NCI-H1417 (cell line): ENCODE measurements at places on chromosomes 7 and 10.

- no peak for DNase-seq
These were observed 50.1 kb downstream of the PDGFA start for GRCh38 chr7:469563-469961.

DNA sequence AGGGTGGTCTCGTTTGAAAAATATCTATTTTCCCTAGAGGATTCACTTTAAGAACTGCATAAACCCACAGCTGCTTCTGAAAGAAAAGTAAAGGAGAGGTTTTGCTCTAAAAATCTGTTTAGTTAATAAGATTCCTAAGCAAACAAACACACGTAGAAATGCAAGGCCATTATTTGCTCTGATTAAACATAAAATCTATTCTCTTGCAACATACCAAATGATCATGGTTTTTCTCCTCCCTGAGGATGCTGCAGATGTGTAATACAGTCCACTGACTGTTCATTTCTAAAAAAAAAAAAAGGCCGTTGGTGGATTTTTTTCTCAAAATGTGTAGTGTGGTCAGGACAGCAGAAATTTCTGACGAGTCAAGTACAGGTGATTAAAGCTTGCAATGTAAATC is 98.6 kb downstream of the BUB3 start:
- no peak for DNase-seq

DNA sequence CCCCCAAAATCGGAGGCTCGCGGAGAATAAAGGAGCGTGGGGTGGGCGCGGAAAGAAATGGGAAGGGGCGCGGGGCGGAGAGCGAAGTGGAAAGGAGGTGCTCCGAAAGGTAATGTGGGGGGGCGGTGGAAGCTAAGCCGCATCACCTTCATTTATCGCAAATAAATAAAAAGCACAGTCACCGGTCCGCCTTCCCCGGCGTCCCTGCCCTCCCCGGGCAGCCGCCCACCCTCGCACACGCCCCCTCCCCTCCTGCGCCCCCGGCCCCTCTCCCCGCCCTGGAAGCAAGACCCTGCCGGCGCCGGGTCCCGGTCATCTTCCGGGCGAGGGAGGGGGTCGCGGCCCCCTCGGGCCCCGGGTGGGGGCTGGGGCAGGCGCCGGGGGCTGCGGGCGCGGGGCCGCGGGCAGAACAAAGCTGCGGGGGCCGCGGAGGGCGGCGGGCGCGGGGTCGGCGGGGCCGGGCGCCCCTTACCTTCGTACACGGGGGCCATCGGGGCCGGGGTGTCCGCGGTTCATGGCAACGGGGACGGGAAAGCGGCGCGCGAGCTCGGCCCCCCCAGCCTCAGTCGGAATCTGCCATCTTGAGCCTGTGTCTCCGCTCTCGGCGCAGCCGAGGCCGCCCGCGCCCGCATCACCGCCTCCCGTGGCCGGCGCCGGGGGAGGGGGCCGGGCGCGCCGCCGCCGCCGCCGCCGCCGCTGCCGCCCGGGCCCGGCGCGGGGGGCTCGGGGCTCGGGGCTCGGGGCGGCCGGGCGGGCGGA is 486 bp downstream of the HIPK2 start:
- DNase-seq = peak; percentile 83

DNA sequence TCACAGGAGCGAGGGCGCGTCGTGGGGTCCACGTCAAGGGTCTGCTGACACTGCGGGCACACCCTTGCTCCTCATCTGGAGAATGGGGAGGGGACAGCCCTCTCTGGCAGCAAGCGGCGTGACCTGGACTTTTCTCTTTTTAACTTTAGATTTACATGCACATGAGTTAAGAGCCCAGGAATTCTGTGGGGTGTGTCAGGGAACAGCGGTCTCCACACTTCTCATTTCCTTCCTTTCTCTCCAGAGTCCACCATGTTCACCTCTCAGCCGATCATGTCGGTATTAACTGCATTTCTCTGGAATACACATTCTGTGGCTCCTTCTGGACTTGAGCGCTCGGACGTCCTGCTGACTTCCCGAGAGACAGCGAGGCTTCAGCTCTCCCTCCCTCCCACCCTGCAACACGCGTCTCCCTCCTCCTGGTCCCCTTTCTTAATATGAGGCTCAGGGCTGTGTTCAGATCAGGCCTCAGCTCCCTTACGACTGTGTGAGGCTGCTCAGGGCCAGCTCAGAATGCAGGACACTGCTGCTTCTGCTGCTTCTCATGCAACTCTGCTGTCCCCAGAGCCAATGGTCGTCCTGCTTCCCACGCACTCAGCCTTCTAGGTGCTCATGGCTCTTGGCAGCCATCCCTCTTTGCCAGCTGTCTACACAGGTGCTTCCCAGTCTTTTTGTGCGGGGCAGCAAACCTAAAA is 261.3 kb downstream of the ELFN1 start:
- DNase-seq = no peak

GRCh38 chr10:110815354-110816004 is 56.2 kb upstream of the PDCD4 start:
- DNase-seq = no peak

GRCh38 chr10:132417257-132417910 is 20.4 kb downstream of the PWWP2B start:
- no peak for DNase-seq

GRCh38 chr7:33979807-33980355 is 74.5 kb downstream of the BMPER start:
- DNase-seq = no peak

- DNase-seq = no peak
These were observed 262.5 kb upstream of the GNAI1 start for GRCh38 chr7:79872176-79872575.

GRCh38 chr10:126160971-126161630 is 227.2 kb downstream of the ADAM12 start:
- DNase-seq = no peak

DNA sequence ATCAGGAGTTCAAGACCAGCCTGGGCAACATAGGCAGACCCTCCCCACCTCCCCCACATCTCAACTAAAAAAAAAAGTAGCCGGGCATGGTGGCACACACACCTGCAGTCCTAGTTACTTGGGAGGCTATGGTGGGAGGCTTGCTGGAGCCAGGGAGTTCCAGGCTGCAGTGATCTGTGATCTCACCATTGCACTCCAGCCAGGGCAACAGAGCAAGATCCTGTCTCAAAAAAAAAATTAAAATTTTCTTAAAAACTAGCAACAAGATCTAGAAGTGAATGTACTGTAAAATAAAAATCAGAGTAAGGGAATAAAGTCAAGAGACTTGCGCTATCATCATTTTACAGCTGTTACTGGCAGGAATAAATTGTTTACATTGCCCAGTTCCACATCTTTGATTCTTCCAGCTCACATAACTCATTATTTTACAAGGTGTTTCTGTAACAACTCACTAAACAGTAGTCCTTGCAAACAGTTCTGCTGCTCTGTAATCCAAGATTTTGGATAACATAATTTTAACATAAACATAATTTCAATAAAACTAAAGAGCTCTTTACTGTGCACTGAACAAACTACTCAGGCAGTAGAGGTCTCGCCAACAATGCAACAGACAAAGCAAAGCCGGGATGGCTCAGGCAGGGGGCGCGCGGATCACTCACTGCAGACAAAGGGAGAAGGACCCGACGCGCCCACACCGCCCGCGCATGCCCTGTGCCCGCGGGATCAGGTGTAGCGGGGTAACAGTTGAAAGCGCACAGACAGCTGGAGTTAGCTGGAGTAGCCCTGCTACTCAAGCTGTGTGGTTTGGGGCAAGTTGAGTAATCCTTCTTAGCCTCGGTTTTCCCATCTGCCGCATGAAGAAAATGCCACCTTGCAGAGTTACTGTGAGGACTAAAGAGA is 73.3 kb upstream of the NFE2L3 start:
- peak; percentile 93 for DNase-seq

- DNase-seq = peak; percentile 75
These were observed 399.7 kb upstream of the ETV1 start for GRCh38 chr7:14389181-14389591.
